ENCODE measurements at places on chromosomes 7 and 10. TPM values are rescaled to one million over a fixed set of nuclear protein-coding genes. Genes with fewer than 3 reads are reported as not detected.
A peak's percentile ranks its signal among the peaks of the same experiment; 100 is the strongest.

- DNase-seq, result no peak
These were observed 58.8 kb upstream of the SRRM3 start for GRCh38 chr7:76142861-76143260.

The MAPK8 gene
- polyA plus RNA-seq, result 41.6 TPM

The ELAPOR2 gene
- polyA plus RNA-seq, result 7.4 TPM

DNA sequence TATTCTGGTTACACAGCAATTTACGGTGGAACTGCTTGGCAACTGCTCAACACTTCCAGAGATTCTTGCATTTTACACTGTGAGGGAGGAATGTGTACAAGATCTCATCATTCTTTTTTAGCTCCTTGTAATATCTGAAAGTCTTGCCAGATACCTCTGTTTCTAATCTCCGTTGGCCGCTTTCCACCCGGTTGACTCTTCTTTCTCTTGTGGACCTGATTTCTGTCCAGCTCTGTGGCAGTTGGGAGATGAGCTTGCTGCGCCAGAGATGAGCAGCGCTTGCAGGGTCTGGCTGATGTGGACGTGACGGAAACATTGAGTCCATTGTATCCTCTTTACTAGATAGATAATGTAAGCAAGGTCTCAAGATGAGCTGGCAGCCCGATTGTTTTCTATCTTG lies 27.6 kb downstream of the SPAG6 start:
- no peak for DNase-seq

DNA sequence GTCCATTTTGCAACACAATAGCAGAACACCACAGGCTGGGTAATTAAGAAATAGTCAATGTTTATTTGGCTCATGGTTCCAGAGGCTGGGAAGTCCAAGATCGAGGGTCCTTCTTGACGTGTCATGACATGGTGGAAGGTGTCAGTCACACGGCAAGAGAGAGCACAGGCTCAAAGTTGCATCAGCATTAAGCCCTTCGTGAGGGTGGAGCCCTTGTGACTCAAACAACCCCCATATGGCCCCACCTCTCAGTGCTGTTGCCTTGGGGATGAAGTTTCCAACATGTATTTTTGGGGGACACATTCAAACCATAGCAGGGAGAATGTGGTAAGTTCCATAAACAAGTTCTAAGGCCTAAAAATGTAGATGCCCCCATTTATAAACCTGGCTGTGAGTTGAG lies 24.6 kb upstream of the GTPBP4 start:
- DNase-seq, result no peak

GRCh38 chr10:127916826-127917225 lies 9.9 kb downstream of the PTPRE start:
- DNase-seq, result no peak

The TMEM26 gene
- polyA plus RNA-seq, result not detected

The DLX5 gene
- not detected for polyA plus RNA-seq

GRCh38 chr7:81669476-81670105 lies 100.3 kb downstream of the HGF start:
- DNase-seq, result no peak

DNA sequence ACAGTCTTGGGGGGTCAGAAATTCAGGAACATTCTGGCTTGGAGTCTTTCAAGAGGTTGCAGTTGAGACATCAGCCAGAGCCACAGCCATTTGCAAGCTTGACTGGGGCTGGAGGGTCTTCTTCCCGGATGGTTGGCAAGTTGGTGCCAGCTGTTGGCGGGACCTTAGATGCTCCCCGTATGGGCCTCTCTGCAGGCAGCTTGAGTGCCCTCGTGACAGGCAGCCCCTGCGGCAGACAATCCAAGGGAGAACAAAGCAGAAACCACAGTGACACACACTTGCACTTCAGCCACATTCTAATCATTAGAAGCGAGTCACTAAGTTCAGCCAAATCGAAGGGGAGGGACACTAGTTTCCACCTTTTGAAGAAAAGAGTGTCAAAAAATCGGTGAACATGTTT lies 59.4 kb upstream of the MXI1 start:
- no peak for DNase-seq

- DNase-seq, result peak; percentile 87
These were observed 233.1 kb upstream of the IGFBP3 start for GRCh38 chr7:46153951-46154787.

GRCh38 chr7:129367349-129367699 lies 66.9 kb upstream of the STRIP2 start:
- no peak for DNase-seq

DNA sequence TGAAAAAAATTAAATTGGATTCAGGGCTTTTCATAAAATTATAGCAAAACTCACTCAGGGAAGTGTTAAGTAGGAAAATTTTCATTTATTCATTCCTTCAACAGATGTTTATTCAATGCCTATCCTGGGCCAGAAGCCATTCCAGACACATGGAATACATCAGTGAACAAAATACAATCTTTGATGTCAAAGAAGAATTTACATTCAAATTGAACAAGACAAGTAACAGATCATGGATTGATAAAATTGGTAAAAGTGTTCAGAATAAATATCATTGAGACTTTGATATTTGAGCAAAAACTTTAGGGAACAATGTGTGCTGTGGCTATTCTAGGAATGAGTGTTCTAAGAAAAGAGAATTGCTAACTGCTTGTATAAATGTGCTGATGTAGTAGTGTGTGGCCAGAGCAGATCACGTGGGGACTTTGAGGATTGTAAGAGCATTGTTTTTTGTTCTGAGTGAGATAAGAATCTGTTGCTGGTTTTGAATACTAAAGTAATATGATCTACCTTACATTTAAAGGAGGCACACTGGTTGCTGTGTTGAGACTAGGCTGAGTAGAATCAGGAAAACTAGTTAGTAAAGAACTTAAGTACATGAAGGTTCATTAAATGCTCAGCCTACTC lies 957.2 kb downstream of the PCDH15 start:
- DNase-seq, result no peak

GRCh38 chr10:127154831-127155620 lies 41.4 kb downstream of the INSYN2A start:
- no peak for DNase-seq

- DNase-seq, result peak; percentile 14
These were observed 10.8 kb upstream of the GPNMB start for GRCh38 chr7:23235813-23236221.

The ATAD1 gene
- 13.2 TPM for polyA plus RNA-seq

DNA sequence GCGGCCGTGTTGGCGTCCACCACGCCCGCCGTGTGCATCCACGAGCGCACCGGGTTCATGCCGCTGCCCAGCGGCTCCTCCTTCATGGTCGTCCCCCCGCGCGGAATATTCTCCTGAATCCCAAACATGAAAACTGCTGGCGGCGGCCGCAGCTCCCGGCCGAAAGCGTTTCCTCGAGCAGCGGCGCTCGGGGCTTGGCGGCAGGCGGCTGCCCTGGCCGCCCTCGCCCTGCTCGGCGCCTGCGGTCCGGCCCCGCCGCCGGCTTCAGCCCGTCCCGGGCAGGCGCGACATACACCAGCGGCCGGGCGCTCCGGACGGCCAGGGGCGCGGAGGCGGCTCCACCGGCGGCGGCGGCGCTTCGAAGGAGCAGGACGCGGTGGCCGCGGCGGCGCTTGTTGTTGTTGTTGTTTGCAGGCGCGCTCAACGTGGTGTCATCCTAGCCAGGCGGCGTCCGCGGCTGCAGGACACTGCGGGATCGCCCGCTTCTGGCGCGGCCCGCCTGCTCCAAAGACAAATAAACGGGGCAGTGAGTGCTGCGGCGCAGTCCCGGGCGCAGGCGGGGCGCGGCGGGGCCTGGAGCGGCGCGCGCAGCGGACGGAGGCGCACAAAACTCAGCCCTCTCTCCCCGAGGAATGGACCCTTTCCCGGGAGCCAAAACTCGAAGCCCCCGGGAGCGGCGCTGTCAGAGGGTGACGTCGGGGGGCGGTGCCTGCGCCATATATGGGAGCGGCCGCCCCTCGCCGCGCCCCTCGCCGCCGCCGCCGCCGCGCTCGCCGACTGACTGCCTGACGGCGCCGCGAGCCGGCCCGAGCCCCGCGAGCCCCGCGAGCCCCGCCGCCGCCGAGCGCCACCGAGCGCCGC lies at the start of gene EBF3:
TSS of gene EBF3 (minus strand) at position 634 of the 861 bp plus-strand sequence. CDS start at position 128, 506 bp downstream.
- DNase-seq, result no peak

- DNase-seq, result no peak
These were observed 39.2 kb downstream of the ELFN1 start for GRCh38 chr7:1709281-1709680.

GRCh38 chr7:71372991-71373390 lies 241.0 kb downstream of the GALNT17 start:
- DNase-seq, result no peak

DNA sequence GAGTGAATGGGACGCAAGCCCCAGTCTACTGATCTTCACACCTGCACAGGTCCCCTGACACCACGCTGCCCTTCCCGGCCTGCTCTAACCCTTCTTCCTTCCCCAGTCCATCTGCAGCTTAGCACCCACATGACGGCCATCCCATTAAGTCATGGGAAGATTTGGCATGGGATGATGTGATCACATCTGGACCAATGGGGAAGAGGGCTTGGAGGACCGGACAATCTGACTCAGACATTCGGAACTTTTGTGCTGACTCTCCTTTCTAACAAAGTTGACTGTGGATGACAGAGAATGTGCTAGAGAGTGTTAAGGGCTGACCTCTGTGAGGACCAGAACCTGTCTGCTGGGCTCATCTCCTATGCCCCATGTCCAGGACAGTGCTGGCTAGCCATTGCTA lies 15.6 kb downstream of the CXCL12 start:
- no peak for DNase-seq

DNA sequence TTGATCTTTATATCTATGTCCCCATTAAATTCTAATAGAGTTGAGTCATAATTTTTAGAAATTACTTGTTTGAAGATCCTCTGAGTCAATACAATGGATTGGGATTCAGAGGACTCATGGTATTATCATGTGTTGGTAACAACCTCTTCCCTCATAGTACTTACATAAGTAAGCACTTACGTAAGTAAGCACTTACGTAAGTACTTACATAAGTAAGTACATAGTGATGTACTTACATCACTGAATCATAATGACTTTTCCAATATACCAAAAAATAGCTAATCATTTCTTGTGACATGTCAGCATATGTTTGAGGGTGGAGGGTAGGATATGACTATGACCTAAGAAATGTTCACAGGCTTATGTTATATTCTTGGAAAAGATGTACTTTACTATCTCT lies 740.5 kb downstream of the SORCS1 start:
- DNase-seq, result no peak

DNA sequence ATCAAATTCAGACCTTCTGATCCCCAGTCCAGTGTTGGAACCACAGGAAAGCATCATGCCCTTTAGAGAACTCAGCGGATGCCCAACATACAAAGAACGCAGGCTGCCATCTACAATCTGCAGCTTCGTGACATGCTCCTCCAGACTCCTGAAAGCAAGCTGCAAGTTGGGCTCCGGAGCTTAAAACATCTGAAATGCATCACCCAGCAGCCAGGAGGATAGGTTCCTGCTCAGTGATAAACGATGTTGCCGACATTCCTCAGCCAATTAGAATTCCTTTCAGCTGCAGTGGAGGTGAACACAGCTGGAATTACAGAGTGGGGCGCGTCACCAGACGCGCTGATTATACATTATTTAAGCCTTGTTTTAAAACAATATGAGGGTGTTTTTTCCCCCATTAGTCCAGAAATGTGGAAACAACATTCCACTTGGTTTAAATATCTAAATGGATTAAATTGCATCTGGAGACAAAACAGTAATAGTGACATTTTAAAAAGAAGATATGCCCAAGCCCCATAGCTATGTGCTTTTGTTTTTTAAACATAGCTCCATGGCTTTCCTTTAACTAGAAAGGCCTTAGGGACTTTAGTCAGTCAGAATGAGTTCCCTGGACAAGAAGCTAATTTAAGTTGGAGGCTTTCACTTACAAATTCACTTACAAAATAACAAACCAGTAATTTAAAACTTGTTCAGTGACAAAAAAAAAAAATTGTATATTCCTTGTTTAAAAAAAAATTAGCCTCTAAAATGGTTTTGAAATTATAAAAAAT lies 6.3 kb downstream of the SMURF1 start:
- DNase-seq, result no peak

The ZNF33A gene
- 13.1 TPM for polyA plus RNA-seq

GRCh38 chr7:102828286-102828685 lies 79.5 kb downstream of the FAM185A start:
- DNase-seq, result no peak

The POLR3A gene
- 13.6 TPM for polyA plus RNA-seq

The CPA4 gene
- 0.39 TPM for polyA plus RNA-seq

- DNase-seq, result no peak
These were observed 150.1 kb upstream of the KLF6 start for GRCh38 chr10:3935141-3935540.

- no peak for DNase-seq
These were observed 22.4 kb downstream of the ATXN7L1 start for GRCh38 chr7:105853931-105854419.

DNA sequence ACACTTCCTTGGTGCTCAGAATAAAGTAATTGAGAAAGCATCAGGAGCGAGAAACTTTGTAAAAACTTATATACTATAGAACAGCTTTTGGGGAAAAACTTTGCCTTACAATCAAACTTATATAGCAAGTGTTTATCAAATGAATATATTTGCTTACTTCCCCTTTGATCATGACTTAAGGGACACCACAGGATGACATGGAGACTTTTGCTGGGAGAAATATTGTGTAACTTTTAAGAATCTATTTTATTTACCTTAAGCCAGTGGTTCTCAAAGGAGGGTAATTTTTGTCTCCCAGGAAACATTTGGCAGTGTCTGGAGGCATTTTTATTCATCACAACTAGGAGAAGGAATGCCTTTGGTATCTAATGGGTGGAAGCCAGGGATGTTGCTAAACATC lies 173.8 kb upstream of the HABP2 start:
- no peak for DNase-seq

DNA sequence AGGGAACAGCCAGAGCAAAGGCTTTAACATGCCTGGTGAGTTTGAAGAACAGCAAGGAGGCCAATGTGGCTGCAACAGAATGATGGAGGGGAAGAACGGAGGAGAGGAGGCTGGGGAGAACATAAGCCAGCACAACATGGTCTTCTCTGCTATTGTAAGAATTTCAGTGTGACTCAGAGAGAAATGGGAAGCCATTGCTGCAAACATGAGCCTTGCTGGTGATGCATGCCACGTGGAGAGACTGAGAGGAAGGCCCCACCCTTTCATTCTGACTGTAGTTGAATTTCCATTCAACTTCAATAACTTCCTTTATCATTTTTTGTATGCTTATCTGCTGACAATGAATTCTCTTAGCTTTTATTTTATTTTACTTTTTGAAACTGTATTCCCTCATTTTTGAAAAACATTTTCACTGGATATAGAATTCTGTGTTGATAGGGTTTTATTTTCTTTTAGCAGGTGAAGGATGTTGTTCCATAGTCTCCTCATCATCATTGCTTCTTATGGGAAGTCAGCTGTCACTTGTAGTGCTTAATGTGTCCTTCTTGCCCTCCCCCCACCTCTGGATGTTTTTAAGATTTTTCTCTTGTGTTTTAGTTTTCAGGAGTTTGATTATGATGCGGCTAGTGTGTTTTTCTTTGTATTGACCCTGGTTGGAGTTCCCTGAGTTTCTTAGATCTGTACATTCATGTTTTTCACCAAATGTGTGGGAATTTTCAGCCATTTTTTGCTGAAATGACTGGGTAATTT lies 46.4 kb upstream of the LEP start:
- no peak for DNase-seq

- no peak for DNase-seq
These were observed 77.8 kb upstream of the KAT6B start for GRCh38 chr10:74748468-74749031.
